ENCODE measurements at places on chromosomes 7 and 10.

GRCh38 chr7:27244488-27245123 is 2.0 kb downstream of the EVX1 start:
- DNase-seq = no peak

DNA sequence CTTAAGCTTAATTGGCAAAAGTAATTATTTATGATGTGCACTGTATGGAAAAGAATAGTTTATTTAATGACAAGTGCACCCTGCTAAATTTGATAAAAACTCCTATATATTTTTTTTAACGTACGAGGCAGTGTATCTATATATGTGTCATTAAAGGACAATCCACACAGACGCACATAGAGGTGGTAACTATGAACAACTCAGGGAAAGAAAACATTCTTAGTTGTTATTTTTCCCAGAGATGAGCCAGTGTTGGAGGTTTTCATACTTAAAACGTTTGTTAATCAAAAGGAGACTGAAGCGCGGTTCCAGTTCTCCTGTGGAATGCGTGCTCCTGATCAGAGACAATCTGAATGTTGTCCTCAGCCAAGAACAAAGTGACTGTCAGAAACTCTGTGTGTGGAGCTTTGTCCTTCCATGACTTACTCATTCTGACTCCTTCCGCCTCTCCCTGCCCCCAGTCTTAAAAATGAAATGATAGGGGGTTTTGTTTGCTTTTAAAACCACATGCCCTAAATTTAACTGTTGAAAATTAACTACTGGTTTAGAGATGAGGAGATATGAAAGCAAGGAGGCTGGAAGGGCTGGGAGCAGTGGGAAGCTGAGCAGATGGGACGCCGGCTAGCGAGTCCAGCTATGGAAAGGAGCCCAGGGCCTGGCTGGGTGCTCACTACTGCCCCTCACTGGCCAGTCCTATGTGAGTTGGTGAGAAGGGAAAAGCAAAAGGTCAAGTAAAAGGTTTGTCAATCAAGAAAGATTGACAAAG is 99.6 kb downstream of the SVIL start:
- DNase-seq = no peak

DNA sequence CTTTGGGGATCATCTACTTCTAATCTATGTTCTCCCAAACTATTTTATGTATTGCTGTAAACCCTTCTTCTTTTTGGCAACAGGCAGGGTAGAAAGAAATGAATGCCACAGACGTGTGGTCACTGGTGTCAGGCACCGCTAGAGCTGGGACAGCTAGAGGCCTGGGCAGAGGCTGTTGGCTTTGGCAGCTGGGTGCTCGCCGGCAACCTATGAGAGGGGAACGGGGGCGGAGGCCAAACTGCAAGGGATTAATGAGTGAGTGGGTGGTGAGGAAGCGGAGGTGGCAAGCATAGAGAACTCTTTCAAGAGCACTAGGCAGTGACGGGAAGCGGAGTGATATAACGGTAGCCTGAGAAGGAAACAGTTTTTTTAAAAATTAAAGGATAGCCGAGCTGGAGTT is 78.5 kb downstream of the CREB5 start:
- no peak for DNase-seq

- no peak for DNase-seq
Measured at GRCh38 chr7:34653787-34654186, 4.2 kb upstream of the NPSR1 start.

DNA sequence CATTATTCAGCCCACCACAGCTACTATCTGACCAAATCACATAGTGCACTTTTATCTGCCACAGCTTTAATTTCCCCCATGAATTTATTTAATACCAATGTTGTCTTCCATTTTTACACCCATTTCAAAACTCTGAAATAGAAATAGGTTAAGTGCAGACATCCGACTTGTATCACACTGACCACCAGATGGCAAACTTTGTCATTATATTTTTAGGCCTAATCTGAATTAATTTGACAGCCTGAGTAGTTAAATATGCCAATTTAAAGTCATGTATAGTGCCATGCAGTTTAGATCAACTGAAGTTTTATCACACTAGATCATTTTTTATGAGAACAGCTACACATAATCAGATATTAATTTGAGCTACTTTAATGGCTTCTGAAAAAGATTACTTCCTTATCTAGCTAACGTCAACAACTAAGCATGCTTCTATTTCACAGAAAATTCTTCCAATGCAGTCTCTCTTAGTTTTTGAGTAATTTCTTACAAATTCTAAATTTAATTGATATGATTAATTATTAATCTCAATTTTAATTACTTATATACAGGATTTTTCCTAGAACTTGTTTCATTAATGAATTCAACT is 566.4 kb downstream of the GFRA1 start:
- DNase-seq = no peak

- DNase-seq = no peak
Measured at GRCh38 chr10:17736223-17736622, 15.8 kb upstream of the TMEM236 start.

DNA sequence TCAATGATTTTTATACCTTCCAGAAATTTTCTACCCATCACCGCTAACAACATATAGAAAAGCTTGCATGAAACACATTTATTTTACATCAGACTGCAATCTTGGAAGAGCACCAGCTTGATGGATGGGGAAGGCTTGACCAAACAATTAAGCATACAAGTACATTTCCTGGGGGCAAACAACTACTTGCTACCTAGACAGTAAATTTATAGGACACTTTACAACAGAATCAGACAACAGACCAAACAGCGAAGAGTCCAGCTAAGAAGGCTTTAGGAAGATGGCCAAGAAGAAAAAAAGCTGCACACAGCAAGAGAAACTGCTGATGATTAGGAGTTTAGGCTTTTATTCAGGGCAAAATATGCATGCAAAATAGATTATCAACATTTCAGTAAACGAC is 8.0 kb downstream of the AASS start:
- DNase-seq = no peak

DNA sequence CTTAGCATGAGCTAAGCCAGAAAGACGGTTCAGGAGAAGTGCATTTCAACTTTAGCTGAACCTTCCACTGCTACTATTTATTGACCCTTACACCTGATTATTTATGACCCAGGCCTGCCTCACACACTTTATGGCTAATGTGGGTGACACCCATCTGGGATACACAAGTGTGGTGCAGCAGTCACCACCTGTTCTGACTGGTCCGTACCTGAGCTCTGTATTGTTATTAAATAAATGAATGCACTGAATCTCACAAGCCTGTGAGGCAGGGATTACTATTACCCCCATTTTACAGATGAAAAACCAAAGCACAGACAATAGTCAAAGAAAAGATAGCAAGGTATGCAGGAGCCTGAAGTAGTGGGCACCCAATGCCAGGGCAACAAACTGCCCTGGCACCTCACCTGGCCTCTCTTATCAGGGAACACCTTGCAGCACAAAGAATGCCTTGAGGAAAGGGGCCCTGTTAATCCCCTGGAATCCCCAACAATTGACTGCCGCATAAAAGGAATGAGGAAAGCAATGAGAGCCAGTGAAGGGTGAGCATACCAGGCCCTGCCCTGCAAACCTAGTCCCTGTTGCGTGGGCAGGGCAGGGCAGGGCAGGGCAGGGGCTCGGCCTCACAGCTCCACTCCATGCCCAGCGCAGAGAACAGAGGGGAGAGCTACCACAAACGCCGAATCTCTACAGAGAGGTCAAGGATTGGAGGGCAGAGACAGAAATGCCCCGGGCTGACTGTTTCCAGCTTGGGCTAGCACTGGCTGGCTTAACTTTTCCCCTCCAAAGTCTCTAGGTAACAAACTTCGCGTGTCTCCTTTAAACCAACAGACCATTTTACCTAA is 1.3 kb downstream of the ANXA11 start:
- DNase-seq = no peak

GRCh38 chr10:31706464-31707092 is 222.1 kb downstream of the ARHGAP12 start:
- no peak for DNase-seq

- no peak for DNase-seq
Measured at GRCh38 chr7:117210397-117210796, 112.5 kb downstream of the WNT2 start.

- DNase-seq = no peak
Measured at GRCh38 chr7:40095695-40096327, 38.6 kb downstream of the MPLKIP start.

DNA sequence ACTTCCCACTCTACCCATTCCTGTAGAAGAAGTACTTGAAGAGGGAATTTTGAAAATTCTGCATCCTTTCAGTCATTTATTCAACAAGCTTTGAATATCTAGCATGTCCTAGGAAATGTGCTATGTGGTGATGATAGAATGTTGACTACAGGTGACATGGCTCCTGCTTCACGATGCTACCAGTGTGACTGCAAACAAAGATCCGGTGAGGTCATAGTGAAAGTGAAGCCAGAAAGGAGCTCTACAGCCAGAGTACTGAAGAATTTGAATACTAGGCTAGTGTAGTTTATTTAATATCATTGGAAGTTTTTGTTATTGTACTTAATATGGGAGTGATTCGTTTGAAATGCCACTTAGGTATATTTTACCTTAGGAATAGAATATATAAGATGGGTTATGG is 348.1 kb downstream of the TFEC start:
- no peak for DNase-seq

DNA sequence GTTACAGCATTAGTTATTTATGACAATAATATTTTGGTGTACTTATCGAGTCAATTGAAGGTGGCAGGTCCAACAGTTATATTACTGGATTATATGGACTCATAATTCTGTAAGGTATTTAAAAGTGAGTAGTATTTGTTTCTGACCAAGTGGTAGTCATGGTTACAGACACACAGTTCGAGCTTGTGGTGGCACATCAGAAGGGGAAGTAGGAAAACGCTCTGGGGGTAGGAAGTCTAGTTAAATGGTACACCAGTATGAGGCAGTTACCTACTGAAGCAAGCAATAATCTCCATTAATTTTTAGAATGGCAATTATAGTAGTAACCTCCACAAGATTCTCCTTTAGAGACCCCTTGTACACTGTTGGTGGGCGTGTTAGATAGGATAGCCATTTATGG is 541.2 kb downstream of the ETV1 start:
- DNase-seq = no peak

DNA sequence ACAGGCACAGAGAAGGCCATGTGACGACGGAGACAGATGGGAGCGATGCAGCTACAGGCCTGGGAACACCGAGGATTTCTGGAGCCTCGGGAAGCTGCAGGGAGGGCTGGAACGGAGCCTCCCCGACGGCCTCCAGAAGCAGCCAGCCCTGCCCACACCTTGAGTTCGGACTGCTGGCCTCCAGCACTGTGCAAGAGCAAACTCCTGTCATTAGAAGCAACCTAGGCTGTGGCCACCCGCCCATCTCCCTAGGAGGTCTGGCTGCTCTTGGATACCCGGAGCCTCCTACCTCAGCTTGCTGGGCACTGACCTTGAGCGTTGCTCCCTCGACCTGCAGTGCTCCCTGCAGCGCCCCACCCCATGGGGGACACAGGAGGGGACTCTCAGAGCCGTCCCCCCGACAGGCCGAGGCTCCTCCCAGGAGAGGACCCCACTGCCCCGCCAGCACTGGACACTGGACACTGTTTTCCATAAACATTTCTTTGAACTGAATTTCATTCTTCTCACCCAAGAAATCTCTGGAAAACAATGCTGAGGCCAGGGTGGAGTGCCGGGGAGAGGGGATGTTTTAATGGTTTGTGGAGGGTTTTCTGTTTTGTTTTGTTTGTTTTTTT is 22.5 kb upstream of the TNRC18 start:
- no peak for DNase-seq

DNA sequence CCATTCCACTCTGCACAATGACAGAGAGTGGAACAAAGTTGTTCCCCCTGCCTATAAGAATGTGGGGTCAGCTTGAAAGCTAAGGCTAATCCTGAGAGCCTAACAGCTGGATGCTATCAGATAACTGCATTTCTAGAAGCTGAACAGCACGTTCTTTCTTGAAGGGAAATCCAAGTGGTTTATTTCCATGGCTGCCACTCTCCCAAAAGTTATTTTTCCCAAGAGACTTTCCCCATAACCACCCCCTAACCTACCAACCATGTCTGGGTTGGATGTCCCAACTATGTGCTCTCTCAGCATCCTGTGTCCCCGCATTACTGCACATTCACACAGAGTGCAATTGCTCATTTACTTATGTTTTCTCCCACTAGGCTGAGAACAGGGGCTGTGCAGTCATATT is 140.7 kb upstream of the ANKRD1 start:
- DNase-seq = no peak

GRCh38 chr7:134533288-134533771 is 6.0 kb downstream of the AKR1B10 start:
- DNase-seq = no peak

GRCh38 chr7:129167817-129168216 is 20.6 kb upstream of the SMO start:
- DNase-seq = no peak

DNA sequence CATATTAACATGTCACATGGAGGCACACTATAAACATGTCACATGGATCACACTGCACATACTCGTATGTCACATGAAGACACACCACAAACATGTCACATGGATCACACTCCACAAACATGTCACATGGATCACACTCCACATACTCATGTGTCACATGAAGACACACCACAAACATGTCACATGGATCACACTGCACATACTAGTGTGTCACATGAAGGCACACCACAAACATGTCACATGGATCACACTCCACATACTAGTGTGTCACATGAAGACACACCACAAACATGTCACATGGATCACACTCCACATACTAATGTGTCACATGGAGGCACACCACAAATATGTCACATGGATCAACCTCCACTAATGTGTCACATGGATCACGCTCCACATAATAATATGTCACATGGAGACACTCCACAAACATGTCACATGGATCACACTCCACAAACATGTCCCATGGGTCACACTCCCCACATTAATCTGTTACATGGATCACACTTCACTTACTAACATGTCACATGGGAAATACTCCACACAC is 195.6 kb upstream of the PFKP start:
- DNase-seq = no peak

DNA sequence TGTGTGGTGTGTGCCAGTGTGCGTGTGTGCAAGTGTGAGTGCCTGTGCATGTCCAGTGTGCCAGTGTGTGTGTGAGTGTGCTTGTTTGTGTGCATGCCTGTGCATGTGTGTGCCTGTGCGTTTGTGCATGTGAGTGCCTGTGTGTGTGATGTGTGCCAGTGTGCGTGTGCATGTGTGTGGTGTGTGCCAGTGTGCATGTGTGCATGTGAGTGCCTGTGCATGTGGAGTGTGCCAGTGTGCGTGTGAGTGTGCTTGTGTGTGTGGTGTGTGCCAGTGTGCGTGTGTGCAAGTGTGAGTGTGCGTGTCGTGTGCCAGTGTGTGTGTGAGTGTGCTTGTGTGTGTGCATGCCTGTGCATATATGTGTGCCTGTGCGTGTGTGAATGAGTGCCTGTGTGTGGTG is 33.8 kb downstream of the ADGRA1 start:
- DNase-seq = no peak

- no peak for DNase-seq
Measured at GRCh38 chr7:45663167-45663921, 89.2 kb downstream of the ADCY1 start.

GRCh38 chr7:152666078-152666477 is 9.9 kb downstream of the XRCC2 start:
- no peak for DNase-seq

- DNase-seq = no peak
Measured at GRCh38 chr7:38951213-38951612, 26.5 kb upstream of the POU6F2 start.
